ENCODE measurements at places on chromosomes 4 and X. TPM values are rescaled to one million over a fixed set of nuclear protein-coding genes. Genes with fewer than 3 reads are reported as not detected.

The SLC4A4 gene
- 11.7 TPM for total RNA-seq

The WNK3 gene
- 8.7 TPM for total RNA-seq

The AKAP14 gene
- total RNA-seq, result not detected

The PABPC1L2A gene
- total RNA-seq, result not detected

The LRAT gene
- total RNA-seq, result 0.58 TPM

The SCD5 gene
- total RNA-seq, result 23.3 TPM

The MAGEA1 gene
- not detected for total RNA-seq

The PAGE5 gene
- total RNA-seq, result not detected

The PRSS12 gene
- total RNA-seq, result 34.7 TPM

The GSPT2 gene
- total RNA-seq, result 11.6 TPM

The KLB gene
- 0.16 TPM for total RNA-seq

The ANXA3 gene
- total RNA-seq, result 29.1 TPM

The TLR10 gene
- total RNA-seq, result 3.0 TPM

The CLNK gene
- 1.2 TPM for total RNA-seq

The NDNF gene
- total RNA-seq, result 24.5 TPM

All from urinary bladder (tissue), 4 donors.